ENCODE measurements at places on chromosomes 5 and 9.

GRCh38 chr5:97888439-97888838, 705.4 kb upstream of the RIOK2 start:
- DNase-seq: no peak

- DNase-seq: no peak
Observed at GRCh38 chr5:39267186-39267585, 47.8 kb upstream of the FYB1 start.

DNA sequence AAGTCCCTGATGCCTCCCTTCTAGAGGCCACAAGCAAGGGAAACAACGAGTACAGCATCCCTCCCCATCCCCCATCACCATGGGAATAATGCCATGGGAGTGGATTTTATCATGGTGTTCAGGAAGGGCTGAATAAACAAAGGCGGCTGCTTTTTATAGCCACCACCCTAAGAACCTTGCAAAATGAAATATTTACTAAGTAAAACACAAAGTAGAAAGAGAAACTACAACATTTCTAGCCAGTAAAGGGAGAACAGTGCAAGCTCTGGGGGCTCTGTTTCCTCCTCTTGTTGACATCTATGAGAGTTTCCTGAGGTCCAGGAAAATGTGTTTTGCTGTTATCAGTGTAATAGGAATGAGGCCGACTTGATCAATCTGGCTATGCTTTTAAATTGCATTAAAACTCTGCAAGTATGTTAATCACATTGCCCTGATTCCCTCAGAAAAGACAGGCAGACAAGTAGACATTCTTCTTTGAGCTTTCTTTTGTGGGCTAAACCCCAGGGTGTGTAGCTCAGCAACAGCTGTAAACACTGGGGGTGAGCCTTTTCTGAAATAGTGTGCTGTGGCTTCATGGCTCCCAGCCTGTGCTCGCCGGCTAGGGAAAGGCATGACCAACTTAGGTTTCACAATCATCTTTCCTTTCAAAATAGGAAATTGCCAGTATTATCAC, 31.1 kb downstream of the SV2C start:
- no peak for DNase-seq

GRCh38 chr5:13354611-13355010, 589.9 kb downstream of the DNAH5 start:
- no peak for DNase-seq

GRCh38 chr9:85960688-85961093, 19.7 kb downstream of the NAA35 start:
- no peak for DNase-seq

All from NCI-H1048 (cell line).